ENCODE measurements at places on chromosomes 16 and 17.

GRCh38 chr17:58808609-58809563 lies 53.2 kb downstream of the PPM1E start:
- DNase-seq, result no peak

GRCh38 chr17:1967213-1967612 lies 57.9 kb downstream of the RTN4RL1 start:
- no peak for DNase-seq

GRCh38 chr17:13393841-13394710 lies 207.7 kb downstream of the HS3ST3A1 start:
- no peak for DNase-seq

- no peak for DNase-seq
Observed at GRCh38 chr16:59324462-59324861, 590.3 kb upstream of the GOT2 start.

- DNase-seq, result no peak
Observed at GRCh38 chr17:5677620-5678019, 93.3 kb upstream of the NLRP1 start.

- DNase-seq, result no peak
Observed at GRCh38 chr17:9120471-9120870, 99.2 kb downstream of the NTN1 start.

GRCh38 chr16:56617212-56618085 lies 8.1 kb upstream of the MT1E start:
- DNase-seq, result peak; percentile 55

GRCh38 chr17:42997390-42997983 lies 732 bp upstream of the RPL27 start:
- DNase-seq, result no peak

DNA sequence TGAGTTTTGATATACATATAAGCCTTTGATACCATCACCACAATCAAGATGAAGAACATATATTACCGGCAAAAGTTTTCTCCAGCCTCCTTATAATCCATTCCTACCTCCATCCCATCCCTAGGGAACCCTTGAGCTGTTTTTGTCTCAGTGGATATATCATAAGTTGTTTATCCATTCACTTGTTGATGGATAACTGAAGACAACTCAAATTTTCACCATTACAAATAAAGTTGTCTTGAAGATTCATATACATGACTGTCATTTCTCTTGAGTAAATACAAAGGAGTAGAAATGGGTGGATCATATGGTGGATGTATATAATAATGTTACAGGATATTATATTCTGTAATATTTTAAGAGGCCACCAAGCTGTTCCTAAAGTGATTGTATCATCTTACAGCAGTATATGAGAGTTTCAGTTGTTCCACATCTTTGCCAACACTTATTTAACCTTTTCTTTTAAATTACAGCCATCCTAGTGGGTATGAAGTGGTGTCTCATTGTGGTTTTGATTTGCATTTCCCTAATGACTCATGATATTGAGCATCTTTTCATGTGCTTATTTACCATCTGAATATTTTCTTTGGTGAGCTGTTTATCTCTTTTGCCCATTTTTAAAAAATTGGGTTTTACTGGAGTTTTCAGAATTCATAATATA lies 17.4 kb downstream of the NF1 start:
- no peak for DNase-seq

DNA sequence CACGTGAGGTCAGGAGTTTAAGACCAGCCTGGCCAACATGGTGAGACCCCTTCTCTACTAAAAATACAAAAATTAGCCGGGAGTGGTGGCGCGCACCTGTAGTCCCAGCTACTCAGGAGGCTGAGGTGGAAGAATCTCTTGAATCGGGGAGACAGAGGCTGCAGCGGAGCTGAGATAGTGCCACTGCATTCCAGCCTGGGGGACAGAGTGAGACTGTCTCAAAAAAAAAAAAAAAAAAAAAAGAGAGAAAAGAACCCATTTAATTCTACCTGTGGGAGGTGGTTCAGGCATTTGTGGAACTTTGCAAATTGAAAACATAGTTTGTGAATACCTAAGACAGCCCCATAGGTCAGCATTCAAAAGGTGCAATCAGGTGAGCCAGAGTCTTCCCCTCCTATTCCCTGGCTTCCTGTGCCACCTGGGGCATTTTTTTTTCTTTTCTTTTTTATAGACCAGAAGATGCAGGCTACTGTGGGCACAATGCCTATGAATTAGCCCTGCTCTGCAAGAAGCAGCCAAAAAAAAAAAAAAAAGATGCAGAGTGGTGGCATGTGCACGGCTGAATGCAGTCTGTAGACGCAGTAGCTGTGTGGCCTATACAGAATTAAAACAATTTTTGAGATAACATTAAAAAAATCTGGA lies 9.1 kb upstream of the SOCS3 start:
- DNase-seq, result no peak

DNA sequence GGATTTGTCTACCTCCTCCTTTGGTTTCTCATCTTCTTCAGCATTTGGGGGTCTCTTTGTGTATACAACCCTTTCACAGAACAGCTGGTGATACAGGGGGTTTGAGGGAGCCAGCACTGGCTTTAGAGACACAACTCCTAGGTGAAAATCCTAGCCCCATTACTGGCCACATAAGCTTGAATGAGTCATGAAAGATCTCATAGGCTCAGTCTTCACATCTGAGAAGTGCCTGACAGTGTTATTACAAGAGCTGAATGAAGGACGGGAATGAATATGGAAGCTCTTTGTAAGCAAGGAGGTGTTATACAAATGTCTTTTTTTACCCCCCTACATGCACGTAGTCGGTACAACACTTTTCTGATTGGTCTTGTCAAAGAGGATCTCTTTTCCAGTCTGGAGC lies 1.7 kb upstream of the B4GALNT2 start:
- DNase-seq, result no peak

DNA sequence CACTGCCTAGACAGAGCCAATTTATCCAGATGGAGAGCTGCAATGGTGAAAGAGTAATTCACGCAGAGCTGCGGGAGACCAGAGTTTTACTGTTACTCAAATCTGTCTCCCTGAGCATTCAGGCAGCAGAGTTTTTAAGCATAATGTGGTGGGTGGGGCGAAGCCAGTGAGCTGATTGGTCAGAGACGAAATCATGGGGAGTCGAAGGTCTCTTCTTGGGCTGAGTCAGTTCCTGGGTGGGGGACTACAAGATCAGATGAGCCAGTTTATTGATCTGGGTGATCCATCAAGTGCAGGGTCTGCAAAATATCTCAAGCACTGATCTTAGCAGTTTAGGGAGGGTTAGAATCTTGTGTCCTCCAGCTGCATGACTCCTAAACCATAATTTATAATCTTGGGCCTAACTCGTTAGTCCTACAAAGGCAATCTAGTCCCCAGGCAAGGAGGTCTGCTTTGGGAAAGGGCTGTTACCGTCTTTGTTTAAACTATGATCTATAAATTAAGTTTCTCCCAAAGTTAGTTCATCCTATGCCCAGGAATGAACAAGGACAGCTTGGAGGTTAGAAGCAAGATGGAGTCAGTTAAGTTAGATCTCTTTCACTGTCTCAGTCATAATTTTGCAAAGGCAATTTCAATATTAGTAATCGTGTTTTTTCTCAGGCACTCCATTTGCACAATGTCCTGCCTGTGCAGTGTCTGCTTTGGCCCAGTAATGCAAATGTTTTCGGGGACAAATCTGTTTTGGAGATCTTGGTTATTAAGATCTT lies 27.0 kb downstream of the PIGL start:
- no peak for DNase-seq

- no peak for DNase-seq
Observed at GRCh38 chr16:81831722-81832126, 52.6 kb downstream of the PLCG2 start.

DNA sequence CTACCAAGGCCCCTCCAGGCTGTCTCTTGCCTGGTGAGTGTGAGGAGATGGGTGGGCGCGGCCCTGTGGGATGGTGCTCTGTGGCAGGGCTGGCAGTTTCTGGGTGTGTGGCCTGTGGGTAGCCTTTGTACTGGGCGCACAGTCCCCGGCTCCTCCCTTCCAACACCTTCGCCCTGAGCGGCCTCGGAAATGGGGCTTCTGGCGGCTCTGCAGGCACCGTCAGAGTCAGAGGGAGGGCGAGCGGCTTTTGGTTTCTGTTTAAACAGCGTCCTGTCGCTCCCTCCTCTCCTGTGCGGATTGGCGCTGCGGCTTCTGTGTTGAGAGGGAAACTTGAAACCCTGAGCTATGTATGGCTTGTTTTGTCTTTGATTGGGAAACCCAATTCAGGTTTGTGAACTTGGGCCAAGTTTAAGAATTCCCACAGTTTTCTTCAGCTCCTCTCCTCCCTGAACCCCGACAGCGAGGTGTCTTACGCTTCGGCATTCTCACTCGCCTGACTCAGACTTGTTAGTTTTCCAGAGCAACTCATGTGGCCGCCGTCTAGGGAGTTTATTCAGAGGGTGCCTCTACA lies 8.3 kb upstream of the ZNF750 start:
- no peak for DNase-seq

DNA sequence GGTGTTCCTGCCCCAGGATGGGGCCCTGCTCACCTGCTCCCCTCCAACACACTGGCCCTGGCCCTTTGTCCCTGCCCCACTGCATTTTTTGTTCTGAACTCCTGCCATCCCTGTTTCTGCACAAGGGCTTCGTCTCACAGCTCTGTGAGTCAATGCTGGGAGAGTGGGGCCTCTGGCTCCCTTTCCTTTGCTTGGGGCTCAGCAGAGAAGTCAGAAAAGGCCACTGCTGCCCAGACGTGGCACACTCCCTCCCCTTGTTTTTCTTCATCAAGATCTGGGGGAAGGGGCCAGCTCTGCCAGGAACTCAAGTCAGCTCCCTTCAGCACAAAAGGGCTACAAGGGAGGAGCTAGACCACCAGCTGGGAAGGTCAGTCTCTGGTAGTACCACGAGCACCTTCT lies 8.9 kb downstream of the PROCA1 start:
- DNase-seq, result no peak

DNA sequence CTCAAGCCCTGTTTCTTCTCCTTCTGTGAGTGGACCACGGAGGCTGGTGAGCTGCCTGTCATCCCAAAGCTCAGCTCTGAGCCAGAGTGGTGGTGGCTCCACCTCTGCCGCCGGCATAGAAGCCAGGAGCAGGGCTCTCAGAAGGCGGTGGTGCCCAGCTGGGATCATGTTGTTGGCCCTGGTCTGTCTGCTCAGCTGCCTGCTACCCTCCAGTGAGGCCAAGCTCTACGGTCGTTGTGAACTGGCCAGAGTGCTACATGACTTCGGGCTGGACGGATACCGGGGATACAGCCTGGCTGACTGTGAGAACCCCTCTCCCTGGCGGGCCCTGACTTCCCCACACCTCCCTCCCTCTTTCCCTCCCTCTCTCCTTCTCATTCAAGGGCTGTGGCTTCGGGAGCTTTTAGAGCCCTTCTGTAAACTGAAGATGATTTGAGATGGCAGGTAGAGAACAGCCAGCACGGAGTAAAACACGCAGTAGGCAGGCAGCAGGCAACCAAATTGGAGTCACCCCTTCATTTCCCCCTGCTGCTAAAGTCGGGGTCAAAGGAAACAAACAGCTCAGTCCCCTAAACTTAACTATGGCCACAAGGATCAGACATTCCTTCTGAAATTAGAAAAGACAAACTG lies 3.9 kb downstream of the SPACA3 start:
- DNase-seq, result no peak

DNA sequence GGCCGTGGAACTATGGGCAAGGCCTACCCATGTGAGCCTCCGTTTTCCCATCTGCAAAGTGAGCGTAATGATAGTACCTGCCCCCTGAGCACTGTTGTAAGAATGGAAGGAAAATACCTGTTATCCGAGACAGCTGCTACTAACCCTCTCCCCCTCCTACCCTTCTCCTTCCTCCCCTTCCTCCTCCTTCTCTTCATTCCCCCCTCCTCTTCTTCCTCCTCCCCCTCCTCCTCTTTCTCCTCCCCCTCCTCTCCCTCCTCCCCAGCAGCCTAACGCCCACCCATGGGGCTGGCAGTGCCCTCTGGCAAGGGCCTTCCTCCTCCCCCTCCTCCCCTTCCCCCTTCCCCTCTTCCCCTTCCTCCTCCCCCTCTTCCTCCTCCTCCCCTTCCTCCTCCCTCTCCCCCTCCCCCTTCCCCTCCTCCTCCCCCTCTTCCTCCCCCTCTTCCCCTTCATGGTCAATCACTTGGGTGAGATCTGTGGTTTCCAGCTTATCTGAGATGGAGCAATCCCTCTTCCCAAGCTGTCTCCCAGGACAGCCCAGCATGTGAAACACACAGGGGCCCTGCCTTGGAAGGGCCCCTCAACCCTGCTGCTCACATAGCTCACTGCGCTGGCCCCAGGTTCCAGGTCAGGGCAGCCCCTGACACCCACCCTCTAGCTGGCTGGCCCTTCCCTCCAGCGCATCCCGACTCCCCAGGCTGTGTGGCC lies 6.4 kb downstream of the ZFPM1 start:
- DNase-seq, result no peak

DNA sequence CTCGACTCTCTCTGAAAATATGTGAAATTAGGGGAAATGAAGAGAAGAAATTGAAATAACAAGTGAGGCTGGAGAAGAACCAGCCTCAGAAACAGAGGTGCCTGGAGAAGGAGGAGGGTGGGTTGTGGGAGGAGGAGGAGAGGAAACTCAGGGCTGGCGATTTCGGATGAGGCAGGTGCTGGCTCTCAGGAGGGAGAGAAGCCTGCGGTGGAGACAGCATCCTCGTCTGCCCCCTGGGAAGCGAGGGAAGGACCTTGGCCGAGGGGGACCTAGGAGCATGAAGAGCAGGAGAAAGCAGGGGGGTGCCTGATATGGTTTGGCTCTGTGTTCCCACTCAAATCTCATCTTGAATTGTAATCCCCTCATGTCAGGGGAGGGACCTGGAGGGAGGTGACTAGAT lies 264.7 kb upstream of the TNRC6C start:
- no peak for DNase-seq

DNA sequence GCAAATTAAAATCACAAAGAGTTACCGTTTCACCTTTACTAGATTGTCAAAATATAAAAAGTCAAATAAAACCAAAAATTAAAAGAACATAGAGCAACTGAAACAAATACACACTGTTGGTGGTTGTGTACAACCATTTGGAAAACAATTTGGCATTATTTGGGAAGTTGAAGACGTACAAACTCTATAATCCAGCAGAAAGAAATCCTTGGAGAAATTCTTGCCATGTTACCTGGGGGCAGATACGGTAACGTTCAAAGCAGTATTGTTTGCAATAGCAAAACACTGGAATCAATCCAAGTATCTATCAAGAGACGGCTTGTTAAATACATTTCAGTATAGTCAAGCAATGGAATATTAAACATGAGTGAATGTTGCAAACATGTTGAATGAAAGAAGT lies 56.7 kb downstream of the TBX4 start:
- DNase-seq, result no peak

GRCh38 chr17:80523956-80524712 lies 20.5 kb upstream of the RPTOR start:
- no peak for DNase-seq

- DNase-seq, result no peak
Observed at GRCh38 chr16:72536723-72537435, 364.9 kb upstream of the PMFBP1 start.

GRCh38 chr17:13420878-13421277 lies 180.9 kb downstream of the HS3ST3A1 start:
- DNase-seq, result no peak

Measured in stimulated activated CD4-positive, alpha-beta T cell treated with anti-CD3 and anti-CD28 coated beads, Interleukin-2, amount 100 ng/mL, for 48 hours (primary cell).